Fibroblast of the aortic adventitia (primary cell): ENCODE measurements at places on chromosomes 2 and 18. TPM values are rescaled to one million over a fixed set of nuclear protein-coding genes. Genes with fewer than 3 reads are reported as not detected.

The TTC32 gene
- total RNA-seq: 9.3 and 34.1 TPM in 2 replicates

The METTL5 gene
- total RNA-seq: 44.3 and 76.6 TPM in 2 replicates

The IL18R1 gene
- total RNA-seq: 4.7 and 6.8 TPM in 2 replicates

The NT5DC4 gene
- total RNA-seq: not detected in 2 replicates

The C2orf66 gene
- total RNA-seq: 0.27 TPM in 1 of 2 replicates, not detected in the other

The NRP2 gene
- 11.2 and 12.6 TPM in 2 replicates for total RNA-seq

The HRH4 gene
- total RNA-seq: under 0.01 TPM in 1 of 2 replicates, not detected in the other

GRCh38 chr2:233760043-233760442 lies at the start of gene UGT1A1:
Gene UGT1A1, plus strand, starts transcription at chr2:233760270. Its CDS starts 18 bp downstream, at chr2:233760288.
- DNase-seq: no peak

- no peak for DNase-seq
These were observed 203.4 kb downstream of the ASXL3 start for GRCh38 chr18:33781429-33781828.

GRCh38 chr18:79197531-79197930 lies 128.3 kb downstream of the ATP9B start:
- DNase-seq: no peak

- DNase-seq: no peak
These were observed 98.7 kb downstream of the TCF4 start for GRCh38 chr18:55489034-55489986.

- DNase-seq: no peak
These were observed 163.4 kb downstream of the TMEM163 start for GRCh38 chr2:134555411-134555810.

DNA sequence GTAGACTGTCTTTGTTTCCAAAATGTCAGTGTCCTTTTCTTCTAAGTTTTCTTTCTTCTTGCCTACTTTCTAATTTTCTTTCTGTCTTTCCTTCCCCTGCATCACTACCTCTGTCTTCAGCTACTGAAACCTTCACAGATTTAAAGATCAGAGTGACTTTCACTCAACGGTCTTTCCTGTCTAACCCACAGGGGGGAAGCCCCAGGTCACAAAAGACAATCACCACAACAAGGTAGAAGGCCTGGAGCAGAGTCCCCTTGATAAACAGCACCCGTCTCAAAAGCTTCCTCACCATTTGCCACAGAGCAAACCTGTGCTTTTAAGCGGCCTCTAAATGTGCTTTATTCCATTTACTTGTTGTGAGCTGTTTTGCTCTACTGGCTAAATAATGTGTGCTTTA lies 665.4 kb downstream of the BCL11A start:
- no peak for DNase-seq

- DNase-seq: peak; percentile 32
These were observed 77.6 kb downstream of the AP1S3 start for GRCh38 chr2:223759569-223760430.

DNA sequence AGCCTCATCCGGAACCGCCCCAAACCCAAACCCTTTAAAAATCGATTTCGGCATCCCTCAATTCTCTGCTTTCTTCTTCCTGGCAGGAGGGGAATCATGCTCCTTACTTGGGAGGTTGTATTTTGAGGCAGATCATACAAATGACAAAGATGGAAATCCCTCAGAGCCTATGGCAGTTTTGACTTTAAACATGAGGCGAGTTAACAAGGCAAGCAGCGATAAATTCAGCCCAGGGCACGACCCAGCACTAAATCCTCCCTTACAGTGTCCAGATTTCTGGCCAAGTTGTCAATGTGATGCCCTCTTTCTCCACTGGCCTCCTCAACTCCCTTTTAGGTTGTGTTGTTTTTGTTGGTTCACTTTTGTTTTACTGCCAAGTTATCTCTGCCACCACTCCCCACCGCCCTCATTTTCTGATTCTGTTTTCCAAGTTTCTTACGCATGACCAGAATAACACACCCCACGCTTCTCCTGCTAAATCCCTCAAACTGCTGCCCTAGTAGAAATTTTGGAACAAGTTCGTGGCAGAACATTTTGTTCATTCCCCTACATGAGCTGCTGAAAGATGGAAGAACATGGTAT lies 68.3 kb downstream of the CTAGE1 start:
- DNase-seq: peak; percentile 91

DNA sequence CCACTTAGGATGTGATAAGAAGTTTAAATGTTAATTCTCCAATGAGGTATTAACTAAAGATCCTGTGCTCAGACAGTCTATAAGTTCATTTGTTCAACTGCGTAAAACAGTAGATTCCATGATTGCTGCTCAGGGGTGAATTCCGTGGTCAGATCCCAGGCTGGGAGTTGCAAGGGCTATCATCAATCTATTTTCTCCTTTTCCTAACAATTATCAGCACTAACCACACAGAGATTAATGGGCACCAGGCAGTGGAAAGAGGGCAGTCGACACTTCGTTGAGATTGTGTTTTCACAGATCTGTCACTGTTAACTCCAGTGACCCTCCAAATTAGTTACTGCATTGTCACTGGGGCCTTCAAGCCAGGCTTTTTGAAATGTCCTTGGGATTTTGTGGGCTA lies 154.1 kb upstream of the SPRED2 start:
- no peak for DNase-seq

- no peak for DNase-seq
These were observed 211.3 kb downstream of the LOXHD1 start for GRCh38 chr18:46445522-46446313.

DNA sequence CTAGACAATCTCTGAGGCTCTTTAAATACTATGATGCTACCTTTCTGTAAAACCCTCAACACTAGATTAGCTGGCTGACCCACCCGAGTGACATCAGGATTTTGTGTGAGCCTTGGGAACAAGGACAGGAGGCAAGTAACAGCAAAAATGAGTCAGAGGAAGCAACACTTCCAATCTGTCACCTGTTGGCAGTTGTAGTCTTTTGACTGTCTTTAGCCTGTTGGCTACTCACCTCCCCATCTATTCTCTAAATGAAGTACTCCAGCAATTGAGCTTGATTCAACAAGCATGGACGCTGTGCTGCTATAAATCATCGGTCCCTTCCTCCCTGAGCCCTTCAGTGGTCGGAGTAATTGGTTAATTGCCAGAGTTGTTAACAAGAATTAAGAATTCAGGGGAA lies 898.7 kb downstream of the BCL11A start:
- no peak for DNase-seq

- no peak for DNase-seq
These were observed 70.9 kb downstream of the TCF4 start for GRCh38 chr18:55517055-55517454.

DNA sequence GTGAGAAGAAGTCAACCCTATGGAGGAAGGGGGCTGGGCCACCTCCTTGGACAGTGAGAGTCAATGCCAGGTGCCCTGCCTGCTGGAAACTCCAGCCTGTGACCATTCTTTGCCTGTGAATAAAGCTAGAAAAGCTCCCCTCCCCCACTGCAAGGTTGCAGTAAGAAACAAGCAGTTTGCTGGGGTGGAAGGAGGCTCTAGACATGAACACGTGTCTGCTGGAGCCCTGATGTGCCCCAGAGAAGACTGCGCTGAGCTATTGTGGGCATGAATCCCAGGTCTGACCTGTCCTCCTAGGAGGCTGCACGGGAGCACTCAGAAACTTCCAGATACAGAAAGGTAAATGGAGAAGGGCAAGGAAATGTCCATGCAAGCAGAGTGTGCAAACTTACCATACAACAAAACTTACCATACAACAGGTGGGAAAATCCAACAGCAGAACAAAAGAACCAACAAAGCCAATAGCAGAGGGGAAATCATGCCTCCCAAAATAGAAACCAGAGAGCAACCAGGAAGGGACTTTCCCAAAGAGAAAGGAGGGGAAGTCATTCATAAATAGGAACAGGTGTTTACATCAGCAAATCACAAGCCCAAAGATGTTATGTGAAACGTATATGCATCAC lies 278.7 kb downstream of the BCL2 start:
- DNase-seq: no peak

GRCh38 chr2:43198263-43198662 lies 28.1 kb downstream of the ZFP36L2 start:
- no peak for DNase-seq

GRCh38 chr18:72830109-72830508 lies 37.7 kb downstream of the NETO1 start:
- no peak for DNase-seq

- DNase-seq: no peak
These were observed 23.8 kb upstream of the TXNDC2 start for GRCh38 chr18:9861933-9862332.

DNA sequence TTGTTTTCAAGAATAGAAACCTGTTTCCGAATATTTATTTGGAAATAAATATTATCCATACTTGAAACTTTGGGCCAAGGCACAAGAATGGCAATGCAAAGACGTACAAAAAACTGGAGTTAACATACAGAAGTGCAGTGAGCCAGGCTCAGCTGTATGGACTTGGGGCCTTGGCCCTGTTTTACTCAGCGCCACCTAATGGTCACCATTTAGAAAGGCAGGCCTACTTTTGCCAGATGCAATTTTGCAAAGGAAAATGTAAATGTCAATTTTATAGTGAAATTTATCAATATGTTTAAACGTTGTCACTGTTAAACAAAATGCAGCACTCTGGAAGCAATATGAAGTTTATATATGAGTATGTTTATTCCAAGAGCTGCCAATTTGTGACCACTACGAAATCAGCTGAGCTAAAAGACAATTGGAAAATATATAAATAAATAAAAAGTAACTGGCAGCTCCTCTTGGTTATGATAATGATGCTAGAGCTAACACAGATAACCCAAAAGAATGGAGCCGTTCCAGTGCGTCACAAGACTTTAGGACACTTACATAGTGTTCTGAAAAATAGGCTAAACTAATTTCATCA lies 155.0 kb downstream of the ARHGAP15 start:
- DNase-seq: peak; percentile 49

DNA sequence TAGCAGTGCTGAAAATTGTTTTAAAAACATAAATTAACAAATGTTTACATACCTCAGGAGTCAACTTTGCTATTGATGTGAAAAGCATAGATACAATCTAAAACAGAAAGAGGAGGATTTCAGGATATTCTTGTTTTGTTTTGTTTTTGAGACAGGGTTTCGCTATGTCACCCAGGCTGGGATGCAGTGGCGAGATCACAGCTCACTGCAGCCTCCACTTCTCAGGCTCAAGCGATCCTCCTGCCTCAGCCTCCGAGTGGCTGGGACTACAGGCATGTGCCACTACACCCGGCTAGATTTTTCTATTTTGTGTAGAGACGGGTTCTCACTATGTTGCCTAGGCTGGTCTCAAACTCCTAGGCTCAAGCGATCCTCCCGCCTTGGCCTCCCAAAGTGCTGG lies 60.6 kb downstream of the C2orf74 start:
- no peak for DNase-seq

DNA sequence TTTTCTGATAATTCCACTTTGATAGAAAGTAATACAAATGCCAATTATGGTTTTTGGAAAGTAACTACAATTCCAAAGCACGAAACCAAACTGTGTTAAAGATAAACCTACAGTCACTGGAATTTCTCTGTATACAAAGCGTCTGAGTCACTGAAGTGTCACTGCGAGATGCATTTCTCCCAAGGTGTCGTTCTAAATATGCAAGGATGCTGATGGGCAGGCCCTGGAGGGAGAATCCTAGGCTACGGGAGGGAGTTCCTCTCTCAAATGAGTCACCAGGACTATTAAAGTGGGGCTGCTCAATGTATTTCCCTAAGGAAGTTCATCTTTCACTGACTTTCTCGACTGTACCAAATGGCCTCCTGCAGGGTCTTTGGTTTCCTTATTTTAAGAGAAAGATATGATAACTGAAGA lies 163.8 kb upstream of the STK17B start:
- DNase-seq: peak; percentile 96

DNA sequence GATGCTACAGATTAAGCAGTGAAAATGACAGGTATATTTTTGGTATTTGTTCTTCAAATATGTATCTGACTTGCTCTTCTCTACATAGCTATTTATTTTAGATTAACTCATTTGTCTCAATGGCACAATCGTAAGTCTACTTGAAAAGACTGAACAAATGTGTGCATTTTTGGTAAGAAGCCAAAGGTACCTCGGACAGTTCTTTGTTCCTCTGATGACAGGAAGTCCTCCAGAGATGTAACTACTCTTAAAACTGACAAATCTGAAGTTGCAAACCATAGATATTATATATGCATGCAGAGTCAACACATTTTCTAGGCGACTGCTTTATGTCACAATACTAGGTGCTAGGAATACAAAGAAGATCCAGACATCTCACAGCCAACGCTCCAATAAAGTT lies 36.7 kb downstream of the NDUFAF7 start:
- no peak for DNase-seq

- DNase-seq: no peak
These were observed 893.5 kb upstream of the ZEB2 start for GRCh38 chr2:145413261-145414030.

GRCh38 chr2:62016957-62017356 lies 111.5 kb downstream of the COMMD1 start:
- no peak for DNase-seq

DNA sequence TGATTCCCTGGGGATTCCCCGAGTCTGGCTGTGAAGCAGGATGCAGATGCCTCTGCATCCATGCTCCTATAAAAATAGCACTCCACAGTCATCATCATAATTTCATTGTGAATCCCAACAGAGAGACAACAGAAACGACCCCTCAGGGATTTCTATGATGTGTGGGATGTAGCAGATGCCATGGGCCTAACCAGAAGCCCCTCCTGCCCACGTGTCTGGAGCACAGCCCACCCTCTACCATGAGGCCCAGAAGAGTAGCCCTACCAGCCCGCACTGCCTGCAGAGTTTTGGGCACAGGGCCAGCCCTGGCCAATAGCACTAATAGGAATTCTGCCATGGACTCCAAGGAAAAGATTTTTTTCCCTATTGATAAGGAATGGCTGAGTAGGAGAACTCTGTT lies 66.6 kb downstream of the GYPC start:
- no peak for DNase-seq

DNA sequence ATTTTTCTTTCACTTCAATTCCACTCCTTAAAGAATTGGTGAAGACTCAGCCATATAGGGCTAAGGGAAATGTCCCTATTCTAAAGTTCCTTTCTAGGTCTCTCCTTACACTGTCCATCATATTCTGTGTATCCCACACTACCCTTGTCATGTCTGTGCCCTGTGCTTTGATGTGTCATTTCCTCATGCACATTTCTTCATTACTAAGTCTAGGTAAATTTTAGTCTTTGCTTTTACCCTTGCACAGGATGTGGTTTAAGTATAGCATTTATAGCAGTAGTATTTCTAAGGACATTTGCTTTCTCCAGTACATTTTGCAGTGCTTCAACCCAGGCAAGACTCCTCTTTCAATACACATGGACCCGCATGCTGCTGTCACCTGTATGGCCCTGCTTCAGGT lies 221.5 kb upstream of the ACVR2A start:
- DNase-seq: no peak

- DNase-seq: no peak
These were observed 291.5 kb downstream of the TDRD15 start for GRCh38 chr2:21415234-21415633.

DNA sequence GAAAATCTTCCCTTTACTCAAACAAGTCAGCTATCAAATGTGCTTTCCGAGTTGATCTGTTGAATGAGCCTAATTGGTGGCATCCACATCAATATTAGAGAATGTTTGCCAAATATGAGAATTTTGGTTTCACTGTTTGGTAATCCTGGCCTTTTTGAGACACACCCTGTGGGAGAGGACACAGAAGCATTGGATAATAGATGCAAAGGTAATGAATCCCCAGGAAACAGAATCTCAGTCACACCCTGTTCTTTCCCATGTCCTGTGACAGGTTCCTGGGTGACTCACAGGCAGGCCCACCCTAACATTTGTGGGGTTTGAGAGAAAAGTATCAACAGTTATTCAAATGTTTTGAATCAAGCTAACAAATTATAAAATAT lies 99.8 kb upstream of the PELI1 start:
- no peak for DNase-seq
